ENCODE measurements at places on chromosomes 11 and 22. TPM values are rescaled to one million over a fixed set of nuclear protein-coding genes. Genes with fewer than 3 reads are reported as not detected.
A peak's percentile ranks its signal among the peaks of the same experiment; 100 is the strongest.

DNA sequence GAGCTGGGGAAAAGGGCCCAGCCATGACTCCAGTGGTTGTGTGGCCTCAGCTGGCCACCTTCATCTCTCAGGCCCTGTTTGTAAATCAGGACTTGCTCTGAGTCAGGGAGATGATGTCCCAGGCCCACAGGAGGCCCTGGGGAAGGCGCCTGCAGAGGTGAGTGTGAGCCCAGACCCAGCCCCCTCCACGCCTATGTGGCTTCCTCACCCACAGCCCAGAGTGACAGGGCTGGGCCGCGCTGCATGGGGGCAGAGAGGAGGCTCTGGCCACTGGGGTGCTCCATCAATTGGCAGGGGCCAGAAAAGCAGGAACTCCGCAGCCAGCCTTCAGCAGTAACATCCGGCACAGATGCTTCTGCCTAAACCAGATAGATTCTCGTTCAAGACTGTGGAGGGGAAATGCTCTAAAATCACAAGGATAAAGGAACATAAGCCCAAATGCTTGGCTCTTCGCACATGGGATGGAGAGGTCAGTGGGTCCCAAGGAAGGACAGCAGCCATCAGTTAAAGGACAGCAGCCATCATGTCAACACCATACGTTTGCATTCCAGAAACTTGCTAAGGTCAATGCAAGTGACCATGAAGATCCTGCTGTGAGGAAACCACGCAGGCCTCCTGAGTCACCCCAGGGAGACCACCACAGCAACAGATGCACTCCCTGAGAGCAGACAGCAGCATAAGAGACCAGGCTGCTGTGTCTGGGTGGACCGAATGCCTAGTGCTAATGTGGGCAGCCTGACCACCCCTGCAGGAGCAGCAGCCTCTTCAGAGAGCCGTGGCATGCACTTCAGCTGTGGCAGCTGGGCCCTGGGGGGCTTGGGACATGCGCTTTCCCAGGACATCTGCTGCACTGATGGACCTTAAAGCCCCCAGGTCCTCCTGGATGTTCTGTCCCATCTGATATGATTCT is 28.3 kb downstream of the OSBPL5 start:
- no peak for DNase-seq
- no peaks in the 10 kb centered on the region for H3K27me3 ChIP-seq
- no peak overlapping the region for H3K4me3 ChIP-seq
- H3K27ac ChIP-seq = no peak overlapping the region

DNA sequence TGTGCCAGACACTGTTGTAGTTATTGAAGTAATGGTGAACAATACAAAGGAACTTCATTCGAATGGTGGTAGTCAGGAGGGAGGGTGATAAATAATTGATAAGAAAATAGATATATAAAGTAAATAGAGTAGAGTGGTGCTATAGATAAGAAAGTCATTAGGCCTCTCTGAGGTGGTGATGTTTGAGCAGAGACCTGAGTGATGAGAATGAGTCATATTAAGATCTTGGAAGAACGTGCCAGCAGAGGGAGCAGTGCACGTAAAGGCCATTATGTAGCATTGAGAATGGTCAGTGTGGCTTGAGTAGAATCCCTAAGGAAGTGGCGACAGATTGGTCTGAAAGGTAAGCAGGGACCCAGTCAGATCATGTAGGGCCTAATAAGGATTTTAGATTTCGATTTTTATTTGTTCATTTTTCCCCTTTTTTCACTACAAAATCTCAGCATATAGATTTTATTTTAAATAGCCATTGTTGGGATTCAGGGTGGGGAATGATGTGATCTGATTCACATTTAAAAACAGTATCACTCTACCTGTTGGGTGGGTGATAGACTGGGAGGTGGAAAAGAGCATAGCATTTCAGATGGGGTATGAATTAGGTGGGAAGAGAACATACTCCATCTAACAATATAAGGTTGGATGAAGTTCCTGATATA is 44.7 kb downstream of the CCDC90B start:
- no peak overlapping the region for H3K4me3 ChIP-seq
- no peaks in the 10 kb centered on the region for H3K36me3 ChIP-seq
- no peaks in the 10 kb centered on the region for H3K27me3 ChIP-seq
- no peak overlapping the region for H3K27ac ChIP-seq
- DNase-seq = peak; percentile 3

DNA sequence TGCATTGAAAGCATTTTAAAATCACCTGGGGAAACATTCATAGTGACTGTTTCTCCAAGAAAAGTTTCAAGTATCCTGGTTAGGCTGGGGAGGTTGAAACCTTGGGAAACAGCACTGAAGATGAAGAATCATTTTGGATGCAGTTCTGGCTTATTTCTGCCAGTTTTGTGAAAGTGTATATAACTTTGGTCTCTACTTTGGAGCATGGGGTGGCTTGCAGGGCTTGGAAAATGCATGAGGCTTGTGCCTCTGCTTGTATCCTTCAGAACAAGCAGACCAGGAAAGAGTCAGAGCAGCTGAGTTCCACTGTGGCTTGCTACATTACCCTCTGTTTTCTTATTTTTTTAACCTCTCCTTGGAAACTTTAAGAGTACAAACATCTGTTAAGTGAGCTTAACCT is 19.5 kb downstream of the SLC5A12 start:
- no peaks in the 10 kb centered on the region for H3K27me3 ChIP-seq
- no peaks in the 10 kb centered on the region for H3K4me1 ChIP-seq
- no peaks in the 10 kb centered on the region for H3K36me3 ChIP-seq
- H3K27ac ChIP-seq = peak overlapping the region; percentile 13

DNA sequence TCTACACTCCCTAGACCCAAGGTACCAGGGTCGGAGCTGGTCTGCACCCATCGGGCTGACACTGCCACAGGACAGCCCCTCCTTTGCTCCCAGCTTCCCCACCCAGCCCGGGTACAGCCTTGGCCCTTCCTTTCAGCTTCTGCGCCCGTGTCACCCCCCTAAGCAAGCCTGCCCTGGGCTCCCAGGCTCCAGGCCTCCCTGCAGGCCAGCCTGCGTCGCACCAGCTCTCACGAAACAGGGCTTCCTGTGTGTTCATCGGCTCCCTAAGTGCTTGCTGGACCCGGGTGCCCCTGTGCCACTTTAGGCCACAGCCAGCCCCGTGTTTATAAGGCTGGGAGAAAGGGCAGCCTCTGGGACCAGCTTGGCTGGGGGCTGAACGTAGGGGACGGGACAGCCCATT is 21.1 kb downstream of the FLRT1 start:
- DNase-seq = no peak
- H3K36me3 ChIP-seq = no peaks in the 10 kb centered on the region
- H3K27ac ChIP-seq = no peak overlapping the region
- H3K27me3 ChIP-seq = peaks cover 19% of the 10 kb centered on the region

DNA sequence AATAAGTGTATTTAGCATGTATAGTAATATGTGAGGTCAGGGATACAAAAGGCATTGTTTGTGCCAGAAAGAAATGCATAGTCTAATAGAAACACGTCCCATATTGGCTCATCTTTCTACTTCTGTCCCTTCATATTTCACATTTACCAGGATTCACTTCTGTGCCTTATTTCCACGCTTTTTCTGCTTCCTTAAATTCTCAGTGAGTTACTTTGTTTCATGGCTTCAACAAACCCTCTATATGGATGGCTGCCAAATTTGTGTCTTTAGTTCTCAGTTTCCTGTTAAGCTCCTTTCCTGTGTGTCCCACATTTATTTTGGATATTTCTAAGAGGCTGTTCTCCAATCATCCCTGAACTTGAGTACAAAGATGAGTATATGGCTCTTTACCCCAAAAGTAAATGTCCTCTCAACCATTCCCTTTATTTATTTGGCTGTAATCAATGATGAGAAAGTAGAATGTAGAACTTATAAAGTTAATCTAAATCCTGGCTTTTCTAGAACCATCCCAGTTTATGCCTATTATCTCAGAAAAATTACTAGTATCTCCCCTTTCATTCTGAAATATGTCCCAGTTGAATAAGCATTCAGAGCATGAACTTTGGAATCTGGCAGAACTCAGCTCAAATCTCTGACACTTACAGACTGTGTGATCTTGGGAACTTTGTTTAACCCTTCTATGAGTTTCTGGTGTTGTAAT is 23.5 kb downstream of the OR8B12 start:
- DNase-seq = no peak
- no peaks in the 10 kb centered on the region for H3K36me3 ChIP-seq
- no peaks in the 10 kb centered on the region for H3K4me1 ChIP-seq
- H3K27ac ChIP-seq = no peak overlapping the region
- H3K4me3 ChIP-seq = no peak overlapping the region

GRCh38 chr11:62497132-62497801 is 49.3 kb downstream of the AHNAK start:
- H3K27me3 ChIP-seq = no peaks in the 10 kb centered on the region
- no peak overlapping the region for H3K4me3 ChIP-seq
- no peaks in the 10 kb centered on the region for H3K36me3 ChIP-seq
- H3K27ac ChIP-seq = no peak overlapping the region
- DNase-seq = no peak
- no peaks in the 10 kb centered on the region for H3K4me1 ChIP-seq

DNA sequence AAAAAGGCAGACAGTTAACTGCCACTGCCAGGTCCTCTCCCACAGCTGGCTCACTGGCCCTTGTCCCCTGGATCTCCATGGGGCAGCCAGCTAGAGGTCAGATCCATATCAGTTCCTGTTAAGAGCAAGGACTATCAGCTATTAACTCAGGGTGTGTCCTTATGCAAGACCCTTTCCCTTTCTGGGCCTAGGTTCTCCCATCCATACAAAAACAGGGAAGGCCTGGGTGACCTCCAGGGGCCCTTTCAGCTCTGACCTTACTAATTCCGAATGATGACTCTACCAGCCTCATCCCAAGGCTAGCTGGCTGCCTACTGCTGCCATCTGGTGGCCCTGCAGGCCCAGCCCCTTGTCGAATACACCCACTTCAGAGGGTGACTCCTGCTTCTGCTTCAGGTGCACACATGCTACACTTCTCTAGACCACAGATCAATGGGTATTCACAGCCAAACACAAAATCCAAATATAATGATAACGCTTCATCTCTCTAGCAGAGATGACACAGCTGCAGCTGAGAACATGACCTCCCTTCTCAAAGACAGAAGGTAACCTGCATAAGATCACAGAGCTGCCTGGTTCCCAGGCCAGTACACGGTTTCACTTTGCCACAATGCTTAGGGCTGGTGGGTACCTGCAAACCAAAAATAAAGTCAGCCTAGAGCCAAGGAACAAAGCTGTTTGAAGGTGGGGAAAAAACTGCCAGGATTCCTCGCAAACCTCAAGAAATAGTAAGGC is 34.1 kb downstream of the SERGEF start:
- no peak for DNase-seq
- no peaks in the 10 kb centered on the region for H3K4me1 ChIP-seq
- no peak overlapping the region for H3K4me3 ChIP-seq
- H3K27ac ChIP-seq = no peak overlapping the region
- H3K36me3 ChIP-seq = peaks cover 4% of the 10 kb centered on the region

DNA sequence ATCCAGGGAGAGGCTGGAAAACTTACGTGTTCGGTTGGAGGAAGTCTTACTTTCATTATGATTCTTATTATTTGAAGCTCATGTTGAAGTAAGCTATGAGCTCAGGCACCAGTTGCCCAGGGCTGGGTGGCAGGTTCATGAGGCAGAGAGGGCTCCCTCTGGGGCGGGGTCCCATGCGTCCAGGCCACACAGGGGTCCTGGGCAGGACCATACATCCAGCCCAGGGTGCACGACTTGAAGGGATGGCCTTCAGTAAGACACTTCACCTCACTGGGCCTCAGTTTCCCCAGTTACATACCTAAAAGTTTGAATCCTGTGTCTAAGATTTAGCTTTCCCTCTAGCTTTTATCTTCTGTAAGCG is 107.3 kb upstream of the B3GAT1 start:
- H3K4me1 ChIP-seq = peaks cover 17% of the 10 kb centered on the region
- no peaks in the 10 kb centered on the region for H3K27me3 ChIP-seq
- no peak overlapping the region for H3K4me3 ChIP-seq

DNA sequence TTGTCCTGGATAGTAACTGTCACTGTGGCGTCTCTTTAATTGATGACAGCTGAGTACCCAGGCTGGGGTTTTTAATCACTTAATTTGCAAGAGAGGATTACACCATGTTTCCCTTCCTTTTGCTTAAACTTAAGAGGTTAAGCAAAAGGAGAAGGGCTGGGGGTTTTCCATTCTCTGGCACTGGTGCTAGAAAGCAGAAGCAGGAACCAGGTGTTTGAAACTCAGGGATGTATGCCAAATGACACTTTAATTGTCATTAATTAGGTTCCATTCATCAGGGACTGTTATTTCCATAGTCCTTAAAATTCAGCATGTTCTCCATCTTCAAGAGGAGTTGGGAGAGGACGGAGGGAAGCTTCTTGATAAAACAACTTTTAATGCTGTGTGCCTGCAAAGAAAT is 746.2 kb downstream of the NELL1 start:
- H3K4me3 ChIP-seq = no peak overlapping the region
- no peaks in the 10 kb centered on the region for H3K36me3 ChIP-seq
- no peak overlapping the region for H3K27ac ChIP-seq
- no peak for DNase-seq

- no peak overlapping the region for H3K4me3 ChIP-seq
- H3K4me1 ChIP-seq = peaks cover 2% of the 10 kb centered on the region
- DNase-seq = no peak
- no peaks in the 10 kb centered on the region for H3K27me3 ChIP-seq
These were observed 172.8 kb upstream of the B3GAT1 start for GRCh38 chr11:134584706-134585445.

- peaks cover 19% of the 10 kb centered on the region for H3K4me1 ChIP-seq
- H3K27me3 ChIP-seq = peaks cover 100% of the 10 kb centered on the region
- H3K4me3 ChIP-seq = peak overlapping the region; percentile 56
These were observed 2.4 kb upstream of the WNT11 start for GRCh38 chr11:76208438-76209374.

DNA sequence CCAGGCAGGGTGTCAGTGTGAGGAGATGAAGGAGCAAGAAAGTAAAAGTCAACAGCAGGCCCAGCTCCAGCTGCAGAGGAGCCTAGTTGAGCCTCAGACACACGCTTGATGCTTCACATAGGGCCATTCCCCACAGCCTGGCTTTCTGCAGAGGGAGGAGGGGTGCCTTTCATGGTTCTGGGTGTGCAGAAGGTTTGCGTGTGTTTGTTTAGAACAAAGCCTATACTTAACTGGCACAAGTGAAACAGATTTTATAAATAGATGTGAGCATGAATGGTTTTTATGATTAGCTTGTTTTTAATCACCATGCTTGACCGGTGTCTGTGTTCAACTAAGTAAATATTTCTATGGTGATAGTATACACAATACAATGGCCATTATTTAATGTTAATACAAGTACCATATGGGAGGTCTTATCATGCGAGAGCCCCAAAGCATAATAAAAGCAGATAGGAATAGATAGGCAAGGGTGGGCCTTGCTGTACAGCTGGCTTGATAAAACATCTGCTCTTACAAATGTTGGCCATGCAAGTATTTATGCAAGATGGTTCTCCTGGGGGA is 290.2 kb downstream of the ETS1 start:
- no peaks in the 10 kb centered on the region for H3K27me3 ChIP-seq
- peak overlapping the region; percentile 93 for H3K27ac ChIP-seq
- DNase-seq = peak; percentile 84
- peaks cover 86% of the 10 kb centered on the region for H3K4me1 ChIP-seq

- H3K27me3 ChIP-seq = no peaks in the 10 kb centered on the region
- H3K4me3 ChIP-seq = no peak overlapping the region
- DNase-seq = no peak
- no peaks in the 10 kb centered on the region for H3K36me3 ChIP-seq
These were observed 44.4 kb downstream of the MUC15 start for GRCh38 chr11:26527685-26528084.

GRCh38 chr11:101428918-101429317 is 154.9 kb downstream of the TRPC6 start:
- no peak for DNase-seq
- no peak overlapping the region for H3K4me3 ChIP-seq
- no peaks in the 10 kb centered on the region for H3K4me1 ChIP-seq
- no peaks in the 10 kb centered on the region for H3K27me3 ChIP-seq
- no peaks in the 10 kb centered on the region for H3K36me3 ChIP-seq

- H3K27ac ChIP-seq = no peak overlapping the region
- H3K27me3 ChIP-seq = no peaks in the 10 kb centered on the region
- H3K4me3 ChIP-seq = no peak overlapping the region
- no peaks in the 10 kb centered on the region for H3K36me3 ChIP-seq
- DNase-seq = no peak
These were observed 163.0 kb downstream of the MN1 start for GRCh38 chr22:27638329-27639233.

SLC5A4 gene
- total RNA-seq = 0.09 TPM

IRF7 gene
- total RNA-seq = 44.5 TPM
